ENCODE measurements at places on chromosomes 6 and 20. TPM values are rescaled to one million over a fixed set of nuclear protein-coding genes. Genes with fewer than 3 reads are reported as not detected.

Gene MRAP2
- not detected for total RNA-seq

Gene ANKRD66
- not detected for total RNA-seq

Gene TMC2
- total RNA-seq, result not detected

Gene TXLNB
- 0.17 TPM for total RNA-seq

Gene NRSN1
- not detected for total RNA-seq

Gene LTA
- total RNA-seq, result 16.7 TPM

Gene TRAPPC3L
- total RNA-seq, result not detected
